ENCODE measurements at places on chromosomes 7 and 10.

DNA sequence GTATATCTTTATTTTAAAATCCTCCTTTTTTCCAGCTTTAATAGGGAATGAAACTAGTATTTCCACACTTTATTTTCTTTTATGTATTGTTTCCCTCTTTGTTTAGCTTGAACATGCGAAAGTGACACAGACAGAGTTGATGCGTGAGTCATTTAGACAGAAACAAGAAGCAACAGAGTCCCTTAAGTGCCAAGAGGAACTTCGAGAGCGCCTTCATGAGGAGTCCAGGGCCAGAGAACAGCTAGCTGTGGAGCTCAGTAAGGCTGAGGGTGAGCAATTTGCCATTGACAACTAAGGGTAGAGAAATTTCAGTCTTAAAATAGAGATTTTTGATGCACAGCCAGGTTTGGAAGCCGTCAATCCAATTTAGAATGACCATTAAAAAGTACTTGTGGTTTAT is 73.1 kb downstream of the CYP51A1 start:
- no peak for DNase-seq

- DNase-seq: no peak
These were observed 182.3 kb downstream of the SNX13 start for GRCh38 chr7:17758008-17758407.

DNA sequence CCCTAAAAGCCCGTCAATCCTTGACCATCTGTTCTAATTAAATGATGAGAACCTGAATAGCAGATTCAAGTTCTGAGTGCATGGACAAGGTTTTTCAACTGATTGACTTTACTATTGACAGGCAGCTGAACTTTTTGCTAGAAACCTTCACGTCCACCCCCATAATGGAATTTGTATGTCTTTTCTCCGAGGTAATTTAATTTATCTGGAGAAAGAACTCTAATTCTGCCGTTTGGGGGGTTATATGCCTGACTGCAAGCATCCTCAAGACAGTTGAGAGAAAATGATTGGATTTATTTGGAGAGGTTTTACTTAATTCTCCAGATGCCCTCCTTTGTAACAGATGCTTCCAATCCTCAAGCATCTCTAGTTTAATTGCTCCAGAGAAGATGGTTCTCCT is 1053.4 kb upstream of the AUTS2 start:
- no peak for DNase-seq

GRCh38 chr7:139731802-139732470 is 45.9 kb downstream of the HIPK2 start:
- DNase-seq: no peak

- DNase-seq: no peak
These were observed 12.2 kb downstream of the KCNMA1 start for GRCh38 chr10:77625379-77625778.

GRCh38 chr10:65100146-65100545 is 1578.9 kb downstream of the REEP3 start:
- DNase-seq: no peak

DNA sequence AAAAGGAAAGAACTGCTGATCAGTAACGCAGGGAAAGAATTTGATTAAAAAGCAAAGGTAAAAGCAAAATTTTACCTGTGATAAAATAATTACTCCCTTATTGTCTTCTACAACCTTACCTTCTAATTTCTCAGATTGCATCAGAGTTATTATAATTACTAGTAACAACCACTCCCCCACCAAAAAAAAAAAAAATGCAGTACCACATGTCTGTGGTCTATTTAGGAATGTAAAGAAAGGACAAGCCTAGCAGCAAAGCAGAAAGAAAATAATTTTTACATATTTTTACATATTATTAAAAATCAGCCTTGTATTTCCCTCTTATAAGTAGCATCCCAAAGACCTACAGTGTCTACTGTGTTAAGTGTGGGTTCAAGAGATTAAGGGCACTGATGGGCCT is 430.4 kb downstream of the TFEC start:
- no peak for DNase-seq

DNA sequence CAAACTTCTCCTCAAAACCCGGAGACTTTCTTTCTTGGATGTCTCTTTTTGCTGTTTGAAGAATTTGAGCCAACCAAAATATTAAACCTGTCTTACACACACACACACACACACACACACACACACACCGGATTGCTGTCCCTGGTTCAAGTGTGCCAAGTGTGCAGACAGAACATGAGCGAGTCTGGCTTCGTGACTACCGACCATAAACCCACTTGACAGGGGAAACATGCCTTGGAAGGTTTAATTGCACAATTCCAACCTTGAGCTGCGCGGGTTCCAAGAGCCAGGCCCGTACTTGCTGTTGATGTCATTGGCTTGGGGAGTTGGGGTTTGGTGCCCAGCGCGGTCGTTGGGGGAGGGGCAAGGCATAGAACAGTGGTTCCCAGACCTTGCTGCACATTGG is 1.7 kb downstream of the EGFR start:
- no peak for DNase-seq

GRCh38 chr10:102593074-102593803 is 51.0 kb upstream of the TRIM8 start:
- no peak for DNase-seq

GRCh38 chr10:99652800-99653390 is 6.4 kb upstream of the ENTPD7 start:
- DNase-seq: no peak

GRCh38 chr10:98370831-98371820 is 43.9 kb downstream of the PYROXD2 start:
- no peak for DNase-seq

GRCh38 chr10:30002426-30003266 is 56.7 kb downstream of the JCAD start:
- DNase-seq: peak; percentile 42

DNA sequence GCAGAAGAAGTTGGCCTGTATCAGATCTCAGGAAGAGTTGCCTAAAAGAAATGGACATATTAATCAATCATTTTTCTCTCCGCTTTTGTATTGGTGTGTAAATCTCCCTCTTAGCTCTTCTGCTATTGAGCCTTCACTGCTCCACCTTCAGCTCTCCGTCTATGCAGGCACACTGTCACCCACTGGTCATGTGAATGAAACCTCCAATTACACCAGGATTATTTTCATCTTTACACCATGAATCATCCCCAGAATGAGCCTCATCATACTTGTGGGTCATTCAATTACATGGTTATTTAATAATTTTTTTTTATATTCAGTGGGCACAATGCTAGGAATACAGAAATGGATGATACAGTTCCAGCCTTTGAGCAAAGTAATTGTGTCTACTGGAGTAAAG is 92.6 kb downstream of the LRRC4 start:
- DNase-seq: no peak

GRCh38 chr7:12783421-12784095 is 96.1 kb downstream of the ARL4A start:
- no peak for DNase-seq

GRCh38 chr10:8389630-8390029 is 335.1 kb downstream of the GATA3 start:
- no peak for DNase-seq

DNA sequence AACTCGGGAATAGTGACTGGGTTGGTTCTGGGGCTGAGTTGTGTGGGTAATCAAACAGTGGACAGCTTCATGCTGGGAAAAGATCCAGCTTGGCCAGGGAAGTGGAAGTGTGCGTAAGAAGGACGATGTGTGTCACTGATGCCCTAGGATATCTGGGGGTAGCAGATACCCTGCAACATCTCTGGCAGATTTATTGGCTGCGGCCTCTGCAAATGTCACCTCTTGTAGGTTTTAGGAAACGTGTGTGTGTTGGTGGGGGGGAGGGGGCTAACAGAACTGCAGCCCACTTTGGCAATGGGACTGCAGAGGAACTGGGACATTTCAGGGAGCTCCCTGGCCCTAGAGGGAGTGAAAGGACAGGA is 965 bp upstream of the AGAP3 start:
- DNase-seq: no peak

DNA sequence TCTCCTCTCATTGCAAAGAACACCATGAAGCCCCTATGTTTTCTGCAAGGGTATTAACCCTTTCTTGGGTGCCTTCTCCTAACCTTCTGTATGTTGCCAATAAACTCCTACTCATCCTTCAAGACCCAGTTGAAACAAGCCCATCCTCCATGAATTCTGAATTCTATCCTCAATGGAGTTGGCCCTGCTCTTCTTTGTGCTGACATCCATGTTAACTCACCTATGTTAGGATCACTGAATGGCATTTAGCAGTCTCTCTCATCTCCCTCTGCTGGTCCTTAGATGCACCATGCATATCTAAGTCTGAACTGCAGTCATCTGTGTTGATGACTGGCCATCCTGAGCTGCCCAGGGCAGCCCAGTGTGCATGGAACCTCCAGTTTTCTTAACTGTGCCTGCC is 129.8 kb downstream of the BUB3 start:
- no peak for DNase-seq

GRCh38 chr10:103855424-103855823 is at the start of gene SH3PXD2A:
Gene SH3PXD2A (minus strand): TSS chr10:103855576. CDS start chr10:103855266, 310 bp downstream.
- no peak for DNase-seq

- DNase-seq: no peak
These were observed 43.7 kb upstream of the GNA12 start for GRCh38 chr7:2887816-2888215.

DNA sequence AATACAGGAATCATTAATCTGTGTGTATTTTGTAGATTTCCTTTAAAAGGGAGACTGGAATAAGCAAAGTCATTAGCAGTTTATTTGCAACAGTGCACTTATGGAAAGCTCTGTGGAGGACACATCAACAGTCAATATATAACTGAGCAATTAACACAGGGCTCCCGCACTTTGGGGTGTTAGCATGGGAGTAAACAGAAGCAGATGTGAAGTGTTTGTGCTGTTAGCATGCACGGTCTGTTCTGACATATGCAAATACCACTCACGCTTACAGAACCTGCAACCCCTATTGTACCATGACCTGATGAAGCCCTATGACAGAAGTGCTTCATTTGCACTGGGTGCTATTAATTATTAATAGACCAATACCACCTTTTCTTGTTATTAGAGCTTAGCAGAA is 118.9 kb downstream of the PPP1R3A start:
- no peak for DNase-seq

DNA sequence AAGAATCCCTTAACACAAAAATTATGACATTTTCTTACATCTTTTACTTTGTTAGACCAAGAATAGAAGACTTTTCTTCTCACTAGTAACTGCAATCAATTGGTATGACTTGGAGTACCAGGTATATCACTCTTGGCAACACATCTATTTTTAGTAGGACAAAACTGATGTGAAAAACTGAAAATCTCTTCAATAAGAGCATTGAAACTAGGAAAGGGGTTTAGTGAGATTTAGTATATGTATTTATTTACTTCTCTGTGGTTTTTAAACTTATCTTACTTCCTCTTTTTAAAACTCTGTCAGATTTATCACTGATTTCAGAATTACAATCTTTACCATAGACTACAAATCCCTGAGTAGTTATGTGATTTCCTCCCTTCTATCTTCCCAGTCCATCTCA is 366.2 kb downstream of the PCDH15 start:
- DNase-seq: no peak

- DNase-seq: no peak
These were observed 392.1 kb upstream of the MGMT start for GRCh38 chr10:129074939-129075338.

DNA sequence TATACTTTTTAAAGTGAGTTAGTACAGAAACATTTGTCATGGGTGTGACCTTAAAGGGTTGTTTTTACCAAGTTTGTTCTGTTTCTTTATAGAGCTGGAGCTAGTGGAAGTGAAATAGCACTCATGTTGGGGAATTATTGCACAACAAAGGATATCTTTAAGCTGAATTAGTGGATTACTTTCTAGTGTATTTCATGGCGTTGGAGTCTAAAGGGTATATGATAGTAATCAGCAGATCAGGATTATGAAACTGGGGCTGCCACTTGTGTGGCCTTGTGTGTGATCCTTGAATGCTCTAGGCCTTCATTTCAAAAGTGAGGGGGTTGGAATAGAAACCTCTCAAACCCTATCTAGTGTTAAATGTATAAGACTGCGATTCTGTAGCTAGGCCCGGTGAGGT is 123.6 kb downstream of the LYZL1 start:
- no peak for DNase-seq

DNA sequence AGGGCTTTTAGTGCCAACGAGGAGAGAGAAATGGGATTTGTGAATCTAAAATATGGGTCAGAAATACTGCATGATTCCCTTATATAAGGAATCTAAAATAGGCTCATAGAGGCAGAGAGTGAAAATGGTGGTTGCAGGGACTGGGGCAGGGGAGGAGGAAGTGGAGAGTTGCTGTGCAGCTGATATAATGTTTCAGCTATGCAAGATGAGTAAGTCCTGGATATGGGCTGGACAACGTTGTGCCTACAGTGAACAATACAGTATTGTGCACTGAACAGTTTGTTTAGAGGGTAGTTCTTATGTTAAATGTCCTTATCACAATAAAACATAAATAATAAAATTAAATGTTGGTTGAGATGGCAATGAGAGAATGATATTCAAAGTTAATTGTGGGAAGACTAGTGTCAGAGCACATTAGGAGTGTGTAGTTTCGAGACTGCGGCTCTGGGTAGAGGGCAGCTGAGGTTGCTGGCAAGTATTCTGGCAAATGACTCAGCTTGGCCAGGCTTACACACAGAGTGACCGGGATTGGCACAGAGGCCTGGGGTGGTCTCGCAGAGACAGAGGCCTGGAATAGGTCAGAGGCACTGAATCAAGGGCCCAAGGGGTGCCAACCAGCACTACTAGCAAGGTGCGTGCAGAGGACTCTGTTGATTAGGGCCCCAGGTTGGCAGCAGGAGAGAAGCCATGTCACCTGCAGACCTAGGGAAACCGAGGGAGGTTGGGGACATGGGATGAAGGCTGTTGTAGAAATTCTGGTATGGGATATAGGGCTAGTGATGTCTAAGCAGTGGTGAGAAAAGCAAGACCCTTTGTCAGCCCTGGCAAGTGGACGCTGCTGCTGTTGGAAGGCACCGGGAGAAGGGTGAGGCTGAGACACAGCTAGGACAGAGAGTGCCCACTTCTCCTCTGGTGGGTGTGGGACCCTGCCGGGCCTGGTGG is 2.8 kb upstream of the DEPP1 start:
- no peak for DNase-seq

DNA sequence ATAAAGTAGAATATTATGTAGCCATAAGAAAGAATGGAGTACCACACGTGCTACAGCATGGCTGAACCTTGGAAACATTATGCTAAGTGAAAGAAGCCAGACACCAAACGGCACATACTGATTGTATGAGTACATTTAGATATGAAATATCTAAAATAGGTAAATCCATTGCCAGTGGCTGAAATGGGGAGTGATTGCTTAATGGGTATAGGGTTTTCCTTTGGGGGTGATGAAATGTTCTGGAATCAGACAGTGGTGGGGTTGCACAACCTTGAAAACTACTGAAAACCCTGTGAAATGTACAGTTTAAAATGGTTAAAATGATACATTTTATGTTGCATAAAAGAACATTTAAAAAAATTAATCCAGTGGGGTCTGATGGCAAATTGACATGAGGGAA is 667.9 kb downstream of the AUTS2 start:
- DNase-seq: no peak

- DNase-seq: no peak
These were observed 41.0 kb upstream of the AMPH start for GRCh38 chr7:38671911-38672905.

GRCh38 chr7:134365341-134366054 is 48.8 kb upstream of the SLC35B4 start:
- no peak for DNase-seq

- DNase-seq: no peak
These were observed 62.5 kb downstream of the CSGALNACT2 start for GRCh38 chr10:43200538-43201390.

Measured in activated gamma-delta T cell treated with anti-CD3 and anti-CD28 coated beads, Interleukin-2, amount 50 U/mL, for 16 hours (primary cell).